ENCODE measurements at places on chromosomes 11 and 22. TPM values are rescaled to one million over a fixed set of nuclear protein-coding genes. Genes with fewer than 3 reads are reported as not detected.
A peak's percentile ranks its signal among the peaks of the same experiment; 100 is the strongest.

GRCh38 chr22:44210722-44211121 is 30.0 kb downstream of the PARVG start:
- peak; percentile 54 for DNase-seq

DNA sequence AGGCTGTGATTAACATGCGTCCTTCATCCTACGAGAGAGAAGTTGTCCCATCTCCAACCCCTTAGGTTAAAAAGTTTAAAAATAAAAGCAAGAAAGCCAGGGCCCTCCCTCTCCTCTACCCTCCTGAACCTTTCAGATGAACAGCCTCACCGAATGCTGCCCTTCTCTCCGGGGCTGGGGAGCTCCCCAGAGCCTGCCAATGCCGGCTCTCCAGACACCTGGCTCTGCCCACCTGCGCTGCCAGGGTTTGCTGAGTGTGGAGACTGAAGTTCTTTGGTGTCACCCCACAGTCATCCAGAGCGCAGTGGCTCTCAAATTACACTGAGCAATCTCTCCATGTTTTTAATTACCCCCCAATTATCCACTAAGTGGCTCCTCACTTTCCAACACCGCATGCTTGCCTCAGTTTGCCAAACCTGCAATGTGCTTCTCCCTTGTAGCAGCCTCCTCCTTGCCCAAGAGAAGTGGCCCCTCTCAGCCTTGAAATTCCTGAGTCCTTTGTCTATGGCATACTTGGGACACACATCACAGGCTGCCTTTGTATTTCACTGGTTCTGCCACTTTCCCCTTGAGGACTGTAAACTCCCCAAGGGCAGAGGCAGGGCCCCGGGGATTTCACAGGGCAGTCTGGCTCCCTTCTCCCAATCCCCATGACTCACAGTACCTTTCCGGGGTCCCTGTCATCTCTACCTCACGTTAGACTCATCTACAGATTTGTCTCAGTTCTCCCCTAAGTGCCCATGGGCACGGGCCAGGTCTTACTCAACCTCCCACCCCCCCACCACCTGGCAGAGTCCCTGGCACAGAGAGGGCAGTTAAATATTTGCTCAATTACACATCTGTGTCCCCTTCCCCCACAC is 2.0 kb downstream of the MYH9 start:
- DNase-seq = no peak

GRCh38 chr11:68412593-68413475 is 47.7 kb upstream of the PPP6R3 start:
- DNase-seq = peak; percentile 11

DNA sequence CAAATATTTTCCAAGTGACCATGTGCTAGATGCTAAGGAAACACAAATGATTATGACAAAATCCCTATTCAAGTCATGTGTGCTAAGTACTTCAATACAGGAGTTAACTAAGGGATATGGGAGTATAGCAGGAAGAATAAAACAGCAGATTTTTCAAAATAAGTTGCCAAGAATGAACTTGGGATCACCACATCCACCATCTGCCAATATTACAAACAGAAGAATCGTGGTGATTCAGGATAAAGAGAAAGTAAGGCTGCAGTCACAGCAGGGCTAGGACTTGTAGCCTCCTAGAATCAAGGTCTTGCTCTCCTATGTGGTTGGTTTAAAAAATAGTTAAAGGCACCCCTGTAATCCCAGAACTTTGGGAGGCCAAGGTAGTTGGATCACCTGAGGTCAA is 34.3 kb downstream of the MRTFA start:
- no peak for DNase-seq

DNA sequence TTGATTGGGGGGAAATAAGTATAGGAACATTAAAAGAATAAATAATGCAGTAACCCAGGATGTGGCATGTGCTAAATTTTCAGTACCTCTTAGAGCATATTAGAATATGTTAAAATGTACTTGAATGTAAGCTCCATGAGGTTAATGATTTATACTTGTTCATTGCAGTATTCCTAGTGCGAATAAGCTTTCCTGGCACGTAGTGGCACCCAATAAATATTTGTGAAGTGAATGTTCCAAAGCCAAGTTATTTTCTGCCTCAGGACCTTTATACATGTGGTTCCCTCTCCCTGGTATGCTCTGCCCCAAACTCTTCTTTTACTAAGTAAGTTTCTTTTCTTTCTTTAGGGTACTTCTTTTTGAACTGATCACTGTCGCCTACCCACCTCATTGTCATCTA is 118.8 kb downstream of the DBX1 start:
- no peak for DNase-seq

Gene ANO3
- under 0.01 TPM for total RNA-seq

Gene SC5D
- total RNA-seq = 21.3 TPM

Gene OR51B4
- not detected for total RNA-seq

Gene GGTLC2
- not detected for total RNA-seq
